ENCODE measurements at places on chromosomes 12 and 14. TPM values are rescaled to one million over a fixed set of nuclear protein-coding genes. Genes with fewer than 3 reads are reported as not detected.

GRCh38 chr12:80681287-80681686, 26.1 kb upstream of the MYF6 start:
- DNase-seq = no peak

DNA sequence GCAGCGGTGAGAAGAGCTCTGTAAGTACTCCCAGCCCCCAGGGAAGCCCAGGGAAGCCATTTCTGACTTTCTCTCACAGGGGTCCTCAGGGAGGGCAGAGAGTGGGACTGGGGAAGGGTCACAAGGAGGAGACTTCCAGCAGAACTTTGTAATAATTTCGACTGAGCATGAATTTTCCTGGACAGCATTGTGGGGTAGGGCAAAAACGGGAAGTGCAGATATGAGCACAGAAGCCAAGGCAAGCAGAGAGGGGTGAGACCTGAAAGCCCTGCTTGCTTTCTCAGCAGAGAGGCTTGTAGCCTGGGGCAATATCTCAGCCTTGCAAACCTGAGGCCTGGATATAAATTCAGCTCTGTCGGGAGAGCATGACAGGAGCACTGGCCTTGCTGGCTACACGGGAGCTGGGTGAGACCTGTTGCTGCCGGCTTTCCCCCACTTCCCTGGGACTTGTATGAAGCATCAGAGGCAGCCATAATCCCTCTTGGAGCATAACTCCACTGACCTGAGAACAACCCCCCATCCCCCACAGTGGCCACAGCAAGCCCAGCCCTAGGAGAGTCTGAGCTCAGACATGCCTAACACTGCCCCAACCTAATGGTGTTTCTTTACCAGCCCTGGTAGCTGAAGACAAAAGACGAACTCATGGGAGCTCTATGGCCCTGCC, 9.8 kb upstream of the IQSEC3 start:
- no peak for DNase-seq

DNA sequence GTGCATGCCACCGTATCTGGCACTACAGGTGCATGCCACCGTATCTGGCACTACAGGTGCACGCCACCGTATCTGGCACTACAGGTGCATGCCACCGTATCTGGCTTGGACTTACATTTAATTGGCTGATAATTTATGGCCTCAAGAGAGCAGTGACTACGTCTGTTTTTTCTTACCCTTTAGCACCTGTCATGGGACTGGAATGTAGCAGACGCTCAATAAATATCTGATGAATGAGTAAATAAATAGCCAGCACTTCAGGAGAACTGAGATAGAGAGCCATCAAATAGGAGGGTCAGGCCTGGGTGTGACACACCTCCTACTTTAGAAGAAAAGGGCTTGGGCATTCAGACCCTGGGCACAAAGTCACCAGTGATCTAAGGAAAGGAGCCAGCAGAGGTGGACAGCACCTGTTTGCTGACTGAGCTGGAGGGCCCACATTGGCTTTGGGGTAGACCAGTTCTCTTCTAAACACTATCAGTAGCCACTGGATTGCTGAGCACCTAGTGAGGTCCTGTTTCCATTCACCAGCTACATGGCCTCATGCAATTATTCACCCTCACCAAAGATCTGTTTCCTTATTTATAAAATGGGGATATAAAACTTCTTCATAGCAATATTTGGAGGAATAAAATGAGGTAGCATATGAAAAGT, 50.1 kb downstream of the RFX4 start:
- no peak for DNase-seq

DNA sequence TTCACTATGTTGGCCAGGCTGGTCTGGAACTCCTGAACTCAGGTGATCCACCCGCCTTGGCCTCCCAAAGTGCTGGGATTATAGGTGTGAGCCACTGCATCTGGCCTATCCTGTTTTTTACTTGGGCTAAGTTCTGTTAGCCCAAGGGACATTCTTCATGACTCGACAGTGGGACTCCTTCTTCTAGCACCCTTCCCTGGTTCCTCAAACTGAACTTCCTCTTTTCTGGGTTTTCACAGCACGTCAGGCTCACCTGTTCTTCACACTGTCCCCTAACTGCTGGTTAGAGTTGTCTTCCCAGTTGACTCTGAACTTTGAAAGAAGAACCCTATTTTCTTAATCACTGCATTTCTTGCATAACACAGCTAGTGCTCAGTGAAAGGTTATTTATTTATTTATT, 22.5 kb downstream of the CABP1 start:
- no peak for DNase-seq

P2RX2 gene
- not detected for total RNA-seq

SELPLG gene
- 26.7 TPM for total RNA-seq

Measured in heart left ventricle (tissue), 16 donors.